Hippocampal formation (tissue), 2 donors: ENCODE measurements at places on chromosomes 13 and 19.

DNA sequence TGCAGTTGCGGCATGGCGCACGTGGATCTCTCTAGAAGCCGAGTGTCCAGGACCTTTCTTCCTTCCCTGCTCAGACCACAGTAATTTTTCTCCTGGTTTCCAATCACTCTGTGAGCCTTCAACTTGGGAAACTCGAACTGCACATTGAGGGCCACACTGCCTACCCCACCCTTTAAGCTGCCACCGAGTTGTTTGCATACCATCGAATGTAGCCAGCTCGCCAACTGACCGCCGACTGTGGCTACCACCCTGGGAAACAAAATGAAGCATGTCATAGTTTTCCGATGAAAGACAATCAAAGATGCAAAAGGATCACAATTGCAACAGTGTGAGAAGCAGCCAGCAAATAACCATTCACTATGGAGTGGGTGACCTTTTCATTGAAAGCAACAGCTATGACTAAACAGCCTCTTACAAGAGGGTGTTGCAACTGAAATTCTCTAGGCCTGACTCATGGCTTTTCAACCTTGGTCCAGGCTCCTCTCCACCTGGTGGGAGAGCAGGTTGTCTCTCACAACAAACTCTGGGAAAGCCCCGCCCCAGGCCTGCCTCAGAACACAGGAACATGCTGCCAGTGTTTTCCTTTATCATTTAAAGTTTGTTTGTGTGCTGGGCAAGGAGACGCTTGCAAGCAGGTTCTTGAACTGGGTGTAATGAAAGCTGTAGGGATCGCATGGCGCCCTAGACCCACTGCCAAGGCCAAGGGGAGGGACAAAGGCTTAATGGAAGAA is 141.7 kb upstream of the SERP2 start:
- DNase-seq, result no peak

- DNase-seq, result no peak
These were observed 38.7 kb upstream of the ARHGEF7 start for GRCh38 chr13:111076155-111077013.

- DNase-seq, result no peak
These were observed 25.3 kb downstream of the COG3 start for GRCh38 chr13:45490068-45490467.

DNA sequence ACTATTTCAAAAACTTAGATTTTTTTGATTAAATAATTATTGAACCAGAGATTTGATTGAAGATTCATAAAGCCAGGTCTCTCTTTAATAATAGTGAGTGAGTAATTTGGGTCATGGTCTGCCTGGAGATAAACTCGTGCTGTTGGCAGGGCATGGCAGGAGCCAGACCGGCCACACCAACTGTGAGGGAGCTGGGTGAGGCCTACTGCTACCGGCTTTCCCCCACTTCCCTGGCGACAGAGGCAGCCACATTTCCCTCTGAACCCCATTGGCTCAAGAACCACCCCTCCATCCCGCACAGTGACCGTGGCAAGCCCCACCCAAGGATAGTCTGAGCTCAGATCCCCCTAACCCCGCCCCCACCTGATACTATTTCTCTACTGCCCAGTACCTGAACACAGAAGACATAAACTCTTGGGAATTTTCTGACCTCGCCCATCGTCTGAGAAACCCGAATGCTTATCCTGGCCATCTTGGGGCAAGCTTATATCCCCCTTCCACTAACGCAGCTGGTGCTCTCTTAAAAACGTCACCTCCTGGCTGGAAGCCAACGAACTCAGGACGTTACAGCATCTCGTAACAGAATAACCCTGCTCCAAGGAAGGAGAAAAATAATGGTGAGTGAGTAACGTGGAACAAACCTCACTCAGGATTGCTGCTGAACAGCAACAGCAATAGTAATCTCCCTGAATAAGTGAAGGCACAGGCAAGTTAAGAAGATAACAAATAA is 627.6 kb upstream of the PCDH9 start:
- no peak for DNase-seq

DNA sequence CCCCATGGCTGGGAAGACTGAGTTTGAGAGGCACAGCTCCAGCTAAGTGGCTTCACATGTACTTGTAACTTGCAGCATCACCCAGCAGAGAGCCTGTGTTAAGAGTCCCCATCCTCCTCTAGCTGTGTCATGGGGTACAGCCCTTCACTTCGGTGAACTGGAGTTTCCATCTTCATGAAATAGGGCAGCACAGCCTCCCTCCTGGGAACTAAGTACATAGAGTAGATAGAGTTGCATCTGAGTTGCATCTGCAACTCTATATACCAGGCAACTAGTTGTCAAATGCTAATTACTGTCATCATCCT is 1.2 kb downstream of the PRDX2 start:
- no peak for DNase-seq

DNA sequence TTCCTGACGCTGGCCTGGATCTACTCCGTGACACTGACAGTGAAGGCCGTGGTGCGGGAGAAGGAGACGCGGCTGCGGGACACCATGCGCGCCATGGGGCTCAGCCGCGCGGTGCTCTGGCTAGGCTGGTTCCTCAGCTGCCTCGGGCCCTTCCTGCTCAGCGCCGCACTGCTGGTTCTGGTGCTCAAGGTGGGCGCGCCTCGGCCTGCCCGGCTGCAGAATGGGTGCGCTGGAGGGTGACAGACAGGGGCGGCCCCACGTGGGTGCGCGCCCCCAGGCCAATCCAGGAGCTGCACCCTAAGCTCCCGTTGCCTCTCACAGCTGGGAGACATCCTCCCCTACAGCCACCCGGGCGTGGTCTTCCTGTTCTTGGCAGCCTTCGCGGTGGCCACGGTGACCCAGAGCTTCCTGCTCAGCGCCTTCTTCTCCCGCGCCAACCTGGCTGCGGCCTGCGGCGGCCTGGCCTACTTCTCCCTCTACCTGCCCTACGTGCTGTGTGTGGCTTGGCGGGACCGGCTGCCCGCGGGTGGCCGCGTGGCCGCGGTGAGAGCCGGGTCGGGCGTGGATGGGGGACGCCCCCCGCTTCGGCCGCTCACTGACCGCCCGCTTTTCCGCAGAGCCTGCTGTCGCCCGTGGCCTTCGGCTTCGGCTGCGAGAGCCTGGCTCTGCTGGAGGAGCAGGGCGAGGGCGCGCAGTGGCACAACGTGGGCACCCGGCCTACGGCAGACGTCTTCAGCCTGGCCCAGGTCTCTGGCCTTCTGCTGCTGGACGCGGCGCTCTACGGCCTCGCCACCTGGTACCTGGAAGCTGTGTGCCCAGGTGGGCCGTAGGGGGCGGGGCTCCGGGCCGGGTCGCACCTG is 7.2 kb downstream of the ABCA7 start:
- no peak for DNase-seq

- no peak for DNase-seq
These were observed 120.9 kb upstream of the TSC22D1 start for GRCh38 chr13:44697058-44697457.

- no peak for DNase-seq
These were observed at the start of gene FCHO1 for GRCh38 chr19:17751103-17751911. FCHO1 (plus strand) TSS chr19:17751477; CDS start chr19:17755165, 3,688 bp downstream.

GRCh38 chr19:50679177-50680125 is 30.2 kb downstream of the C19orf81 start:
- DNase-seq, result peak; percentile 67

DNA sequence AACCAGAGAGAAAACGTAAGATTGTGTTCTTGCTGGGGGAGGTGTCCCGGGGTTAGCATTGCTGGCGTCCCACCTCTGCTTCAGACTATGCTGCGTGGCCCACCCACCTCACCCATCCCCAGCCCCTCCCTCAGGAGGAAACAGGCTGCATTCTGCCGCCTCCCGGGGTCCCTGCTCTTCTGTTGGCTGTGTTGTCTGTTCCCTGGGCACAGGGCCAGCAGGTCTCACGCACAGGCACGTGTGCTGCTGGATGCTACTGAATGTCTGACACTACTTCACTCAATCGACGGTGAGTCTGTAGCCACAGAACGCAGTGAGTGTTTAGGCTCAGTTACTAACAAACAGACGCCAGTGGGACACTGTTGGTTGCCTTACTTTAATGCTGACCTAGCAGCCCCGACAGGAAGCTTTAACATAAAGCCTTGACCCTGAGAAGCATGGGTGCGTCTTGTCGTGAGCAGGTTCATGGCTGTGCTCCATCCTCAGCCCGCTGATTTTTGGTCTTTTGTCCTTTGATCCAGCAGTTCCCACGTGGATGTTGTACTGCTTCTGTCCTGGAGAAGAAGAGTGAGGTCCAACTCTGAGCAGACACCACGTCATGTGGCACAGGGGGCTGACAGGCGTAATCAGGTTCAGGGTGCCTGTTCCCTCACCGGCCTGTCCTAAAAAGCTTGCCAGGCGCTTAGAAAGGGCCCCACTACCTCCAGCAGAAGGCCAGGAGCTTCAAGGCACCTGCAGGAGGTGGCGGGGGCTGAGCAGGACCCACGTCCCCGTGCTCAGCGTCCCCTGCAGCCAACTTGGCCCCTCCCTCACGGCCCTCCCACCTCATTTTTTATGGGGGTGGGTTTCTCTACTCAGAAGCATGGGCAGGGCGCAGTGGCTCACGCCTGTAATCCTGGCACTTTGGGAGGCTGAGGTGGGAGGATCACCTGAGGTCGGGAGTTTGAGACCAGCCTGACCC is 26.0 kb downstream of the NAXD start:
- no peak for DNase-seq

- DNase-seq, result no peak
These were observed 96.9 kb downstream of the WDFY2 start for GRCh38 chr13:51681037-51681678.

DNA sequence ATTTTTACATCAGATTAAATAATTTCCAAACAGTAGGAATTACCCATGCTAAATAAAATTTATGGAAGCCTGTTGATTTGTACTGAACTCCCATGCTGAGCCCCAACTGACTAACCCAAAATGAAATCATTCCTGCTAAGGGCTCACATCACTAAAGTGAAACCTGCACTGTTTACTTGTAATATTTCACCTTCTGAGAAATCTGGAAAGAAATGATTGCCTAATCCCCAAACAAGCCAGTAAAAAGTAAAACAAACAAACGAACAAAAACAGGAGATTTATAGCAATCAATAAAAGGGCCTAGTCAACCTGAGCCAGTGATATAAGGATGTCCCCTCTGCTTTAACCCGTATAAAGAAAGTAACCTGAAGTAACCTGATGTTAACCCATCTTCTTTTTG is 1599.8 kb downstream of the OLFM4 start:
- DNase-seq, result no peak

- DNase-seq, result no peak
These were observed 44.1 kb downstream of the SLITRK6 start for GRCh38 chr13:85755123-85755522.

GRCh38 chr19:54106716-54107115 is 4.1 kb downstream of the NDUFA3 start:
- DNase-seq, result no peak

DNA sequence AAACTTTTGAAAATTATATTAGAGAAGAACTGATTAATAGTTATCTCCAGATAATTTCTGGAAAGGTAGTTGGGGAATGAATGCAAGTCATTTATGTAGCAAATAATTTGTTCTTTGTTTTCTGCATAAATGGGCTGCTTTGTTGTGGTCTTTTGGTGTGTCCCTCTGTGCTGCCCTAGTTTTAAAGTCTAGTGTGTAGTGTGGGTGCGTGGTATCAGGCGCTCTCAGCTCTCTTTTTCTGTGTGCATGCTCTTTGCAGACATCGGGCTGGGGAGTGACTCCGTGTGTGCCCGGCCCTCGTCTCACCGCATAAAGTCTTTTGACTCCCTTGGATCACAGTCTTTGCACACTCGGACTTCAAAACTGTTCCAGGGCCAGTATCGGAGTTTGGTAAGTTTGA is 94.5 kb downstream of the ARHGEF7 start:
- peak; percentile 41 for DNase-seq

GRCh38 chr13:27622881-27623280 is 1.2 kb downstream of the POLR1D start:
- DNase-seq, result no peak

GRCh38 chr13:82713687-82714405 is 1168.4 kb downstream of the SLITRK1 start:
- DNase-seq, result no peak

- DNase-seq, result no peak
These were observed 34.5 kb upstream of the CEACAM8 start for GRCh38 chr19:42629191-42629590.

- peak; percentile 30 for DNase-seq
These were observed 131.2 kb downstream of the IRS2 start for GRCh38 chr13:109655206-109655600.

- no peak for DNase-seq
These were observed 39.0 kb downstream of the ADPRHL1 start for GRCh38 chr13:113414335-113414734.

GRCh38 chr19:42563352-42564210 is 31.1 kb downstream of the CEACAM8 start:
- DNase-seq, result no peak

DNA sequence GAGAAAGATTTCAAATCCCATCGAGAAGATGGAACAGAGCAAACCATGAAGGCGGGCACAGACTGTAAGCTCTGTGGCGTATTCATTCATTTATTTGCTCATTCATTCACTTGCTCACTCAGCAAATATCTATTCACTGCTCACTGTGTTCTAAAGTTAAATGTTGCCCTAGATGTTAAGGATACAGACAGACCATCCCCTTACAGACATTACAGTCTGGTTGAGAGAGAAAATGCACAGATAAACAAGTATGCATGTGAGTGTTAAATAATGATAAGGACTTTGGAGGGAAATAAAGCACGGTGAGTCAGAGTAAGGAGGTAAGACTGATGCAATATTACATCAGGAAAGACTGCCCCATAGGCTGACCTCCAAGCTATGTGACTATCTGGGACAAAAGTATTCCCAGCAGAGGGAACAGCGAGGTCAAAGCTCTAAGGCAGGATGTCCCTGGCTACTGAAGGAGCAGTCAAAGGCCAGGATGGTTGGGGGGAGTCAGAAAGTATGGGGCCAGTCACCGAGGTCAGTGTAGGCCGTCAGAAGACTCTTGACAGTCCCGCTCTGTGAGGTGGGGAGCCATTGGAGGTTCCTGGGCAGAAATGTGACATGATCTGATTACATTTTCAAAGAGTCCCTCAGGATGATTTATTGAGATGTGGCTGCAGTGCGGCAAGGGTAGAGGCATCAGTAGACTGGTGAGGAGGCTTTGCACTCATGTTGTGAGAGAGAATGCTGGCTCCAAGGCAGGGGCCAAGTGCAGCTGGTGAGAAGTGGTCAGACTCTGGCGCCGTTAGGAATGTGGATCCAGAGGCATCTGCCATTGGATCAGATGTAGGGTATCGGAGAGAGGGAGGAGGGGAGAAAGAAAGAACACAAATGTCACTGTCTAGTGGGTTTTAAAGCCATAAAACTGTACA is 37.9 kb downstream of the MBNL2 start:
- DNase-seq, result no peak

DNA sequence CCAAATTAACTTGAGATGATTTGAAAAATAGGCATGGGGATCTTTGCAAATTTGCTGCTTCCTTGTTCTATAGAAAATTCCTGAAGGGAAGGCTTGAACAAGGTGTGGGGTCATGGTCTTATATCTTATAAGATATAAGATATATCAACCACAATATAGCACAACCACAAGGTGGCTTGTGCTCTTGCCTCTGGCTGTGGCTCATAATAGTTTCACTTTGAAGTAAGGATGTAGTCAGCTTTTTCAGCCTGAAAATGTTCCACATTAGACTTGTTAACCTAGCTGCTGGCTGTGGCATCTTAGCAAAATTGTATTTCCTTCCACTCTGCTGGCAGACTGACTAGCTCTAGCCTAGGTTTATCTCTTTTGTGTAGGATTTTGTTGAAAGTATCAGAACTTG is 169.7 kb downstream of the KLF5 start:
- DNase-seq, result no peak

- DNase-seq, result no peak
These were observed 687 bp downstream of the ILF3 start for GRCh38 chr19:10654610-10655456.
